ENCODE measurements at places on chromosomes 5 and 9. TPM values are rescaled to one million over a fixed set of nuclear protein-coding genes. Genes with fewer than 3 reads are reported as not detected.

The KIF24 gene
- total RNA-seq = 0.50 TPM

The ECM2 gene
- total RNA-seq = not detected

The N4BP3 gene
- 16.9 TPM for total RNA-seq

The GIN1 gene
- 3.3 TPM for total RNA-seq

The ZNF782 gene
- 10.1 TPM for total RNA-seq

The SHOC1 gene
- not detected for total RNA-seq

The TUT7 gene
- 84.7 TPM for total RNA-seq

DNA sequence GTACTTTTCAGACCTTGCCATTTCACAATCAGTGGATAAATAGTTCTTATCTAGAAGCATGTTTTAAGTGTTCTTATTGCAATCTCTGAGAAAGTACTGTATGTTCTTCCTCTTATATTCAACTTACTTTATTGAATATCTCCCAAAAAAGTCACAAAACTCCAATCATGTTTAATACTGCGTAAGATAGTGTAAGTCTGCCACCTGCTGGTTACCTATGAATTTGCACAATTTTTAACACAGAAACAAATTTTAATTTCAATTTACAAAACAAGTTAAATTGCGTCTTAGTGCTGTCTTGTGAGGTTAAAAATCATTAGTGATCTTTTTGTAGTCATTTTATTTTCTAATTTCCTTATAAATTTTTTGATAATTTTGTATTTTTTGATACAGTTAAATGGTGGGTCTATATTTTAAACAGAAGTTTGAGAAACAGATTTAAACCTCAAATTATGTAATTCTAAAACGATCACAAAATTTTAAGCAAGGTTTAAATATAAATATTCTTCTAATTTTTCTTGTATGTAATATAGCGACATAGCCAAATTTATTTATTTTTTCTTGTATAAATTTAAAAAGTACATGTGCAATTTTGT, 115.8 kb downstream of the EMB start:
- DNase-seq = peak; percentile 61
- H3K27ac ChIP-seq = no peak overlapping the region
- no peak overlapping the region for H3K4me3 ChIP-seq
- H3K36me3 ChIP-seq = no peaks in the 10 kb centered on the region
- H3K4me1 ChIP-seq = peaks cover 3% of the 10 kb centered on the region
- no peaks in the 10 kb centered on the region for H3K27me3 ChIP-seq

DNA sequence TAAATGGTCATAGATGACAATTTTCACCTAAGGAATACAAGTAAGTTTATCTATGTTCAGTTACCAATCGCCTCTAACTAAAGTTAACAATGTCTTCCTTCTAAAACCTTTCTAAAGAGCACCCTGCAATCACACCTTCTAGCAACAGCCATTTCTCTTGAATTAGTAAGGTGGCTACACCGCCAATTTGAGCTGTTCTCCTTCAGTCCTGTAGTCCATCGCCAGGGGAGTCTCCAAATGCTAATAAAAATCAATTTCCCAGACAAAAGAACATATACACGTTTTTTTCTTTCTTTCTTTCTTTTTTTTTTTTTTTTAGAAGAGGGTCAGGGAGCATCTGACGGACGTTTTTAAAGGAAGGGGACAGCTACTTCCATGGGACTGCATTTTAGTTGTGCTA, 729 bp upstream of the RORB start:
- H3K27me3 ChIP-seq = peaks cover 27% of the 10 kb centered on the region
- peaks cover 30% of the 10 kb centered on the region for H3K4me1 ChIP-seq
- H3K36me3 ChIP-seq = no peaks in the 10 kb centered on the region

DNA sequence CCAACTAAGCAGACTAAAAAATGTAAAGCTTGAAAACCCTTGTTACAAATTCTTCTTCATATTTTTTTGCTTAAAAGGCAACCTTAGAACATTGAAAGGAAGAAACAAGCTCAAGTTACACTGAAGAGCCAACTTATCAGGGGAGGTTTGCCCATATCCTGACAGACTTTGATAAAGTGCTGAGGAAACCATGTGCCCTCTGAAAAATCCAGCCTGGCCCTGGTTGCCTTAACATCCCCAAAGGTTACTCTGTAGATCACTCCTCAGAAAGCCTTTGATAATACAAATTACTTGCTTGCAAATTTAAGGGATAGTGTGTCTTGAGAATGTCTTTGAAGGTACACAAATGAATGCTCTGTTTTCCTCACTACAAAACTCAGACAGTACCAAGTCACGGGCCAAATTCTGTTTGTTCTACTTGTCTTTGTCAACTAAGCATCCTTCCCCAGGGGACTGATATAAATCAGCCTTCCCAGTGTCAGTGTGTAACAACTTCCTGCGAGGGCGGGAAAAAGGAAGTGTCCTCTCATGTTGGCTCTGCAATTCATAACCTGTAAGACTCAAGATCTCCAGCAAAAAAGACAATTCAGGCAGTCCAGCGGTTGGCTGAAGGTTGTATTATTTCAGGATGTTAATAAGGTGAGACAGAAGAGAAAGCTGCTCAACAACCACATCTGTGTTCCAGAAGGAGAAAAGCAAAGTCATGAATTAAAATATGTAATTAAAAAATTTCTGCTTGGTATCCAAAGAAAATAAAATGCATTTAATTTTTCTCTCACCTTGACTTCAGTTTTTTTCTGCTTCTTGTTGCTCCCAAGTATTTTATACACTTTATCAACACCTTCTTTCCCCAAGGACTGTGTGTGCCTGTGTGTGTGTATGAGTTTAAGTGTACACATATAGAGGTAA, 199.9 kb downstream of the PIK3R1 start:
- no peak overlapping the region for H3K4me3 ChIP-seq
- H3K4me1 ChIP-seq = no peaks in the 10 kb centered on the region
- H3K27ac ChIP-seq = no peak overlapping the region
- DNase-seq = no peak
- no peaks in the 10 kb centered on the region for H3K27me3 ChIP-seq

- H3K4me1 ChIP-seq = no peaks in the 10 kb centered on the region
- no peaks in the 10 kb centered on the region for H3K36me3 ChIP-seq
- H3K27ac ChIP-seq = no peak overlapping the region
- no peaks in the 10 kb centered on the region for H3K27me3 ChIP-seq
- H3K4me3 ChIP-seq = no peak overlapping the region
Observed at GRCh38 chr5:19713740-19714139, 274.3 kb downstream of the CDH18 start.

GRCh38 chr5:72160959-72161358, 53.7 kb downstream of the MAP1B start:
- H3K4me1 ChIP-seq = no peaks in the 10 kb centered on the region
- H3K27ac ChIP-seq = no peak overlapping the region
- H3K27me3 ChIP-seq = no peaks in the 10 kb centered on the region
- no peak overlapping the region for H3K4me3 ChIP-seq
- DNase-seq = no peak

GRCh38 chr5:124961521-124961920, 215.1 kb upstream of the ZNF608 start:
- no peaks in the 10 kb centered on the region for H3K27me3 ChIP-seq
- H3K36me3 ChIP-seq = no peaks in the 10 kb centered on the region
- H3K4me3 ChIP-seq = no peak overlapping the region
- no peak overlapping the region for H3K27ac ChIP-seq
- peaks cover 19% of the 10 kb centered on the region for H3K4me1 ChIP-seq
- no peak for DNase-seq

- no peaks in the 10 kb centered on the region for H3K4me1 ChIP-seq
- H3K27ac ChIP-seq = no peak overlapping the region
- H3K36me3 ChIP-seq = no peaks in the 10 kb centered on the region
- H3K4me3 ChIP-seq = no peak overlapping the region
- DNase-seq = no peak
Observed at GRCh38 chr9:82651474-82651873, 411.5 kb downstream of the RASEF start.

GRCh38 chr5:9302218-9302617, 243.7 kb downstream of the SEMA5A start:
- DNase-seq = no peak
- no peaks in the 10 kb centered on the region for H3K36me3 ChIP-seq
- no peak overlapping the region for H3K4me3 ChIP-seq
- H3K27me3 ChIP-seq = no peaks in the 10 kb centered on the region
- H3K27ac ChIP-seq = no peak overlapping the region

- DNase-seq = no peak
- H3K4me1 ChIP-seq = no peaks in the 10 kb centered on the region
- no peak overlapping the region for H3K4me3 ChIP-seq
- no peak overlapping the region for H3K27ac ChIP-seq
Observed at GRCh38 chr9:20559231-20559890, 62.9 kb downstream of the MLLT3 start.

DNA sequence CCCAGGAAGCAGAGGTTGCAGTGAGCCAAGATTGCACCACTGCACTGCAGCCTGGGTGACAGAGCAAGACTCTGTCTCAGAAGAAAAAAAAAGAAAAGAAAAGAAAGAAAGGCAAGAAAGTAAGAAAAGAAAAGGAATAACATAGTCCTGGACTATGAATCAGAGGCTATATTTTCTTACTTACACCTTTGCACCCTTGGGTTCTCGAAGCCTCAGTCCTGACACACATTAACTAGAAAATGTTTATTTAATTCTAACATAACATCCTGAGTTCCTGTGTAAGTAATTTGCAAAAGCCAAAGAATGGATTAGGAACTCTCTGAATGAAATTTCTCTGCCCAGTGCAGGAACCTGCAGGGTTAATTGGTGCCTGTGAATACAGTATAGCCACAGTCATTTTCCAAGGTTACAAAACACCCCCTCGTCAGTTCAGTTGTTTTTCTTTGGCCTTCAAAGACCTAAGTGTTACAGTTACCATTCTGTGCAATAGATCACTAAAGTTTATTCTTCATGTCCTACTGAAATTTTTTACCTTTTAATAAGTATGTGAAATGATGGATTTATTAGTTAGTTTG, 147.6 kb downstream of the SV2C start:
- H3K36me3 ChIP-seq = no peaks in the 10 kb centered on the region
- no peaks in the 10 kb centered on the region for H3K4me1 ChIP-seq
- H3K27me3 ChIP-seq = no peaks in the 10 kb centered on the region
- H3K27ac ChIP-seq = no peak overlapping the region
- no peak for DNase-seq

- H3K27me3 ChIP-seq = no peaks in the 10 kb centered on the region
- no peaks in the 10 kb centered on the region for H3K36me3 ChIP-seq
- H3K4me1 ChIP-seq = no peaks in the 10 kb centered on the region
- DNase-seq = no peak
- no peak overlapping the region for H3K27ac ChIP-seq
Observed at GRCh38 chr5:11010429-11011210, 249.6 kb upstream of the DAP start.

- DNase-seq = no peak
- H3K27me3 ChIP-seq = no peaks in the 10 kb centered on the region
- H3K4me3 ChIP-seq = no peak overlapping the region
- no peaks in the 10 kb centered on the region for H3K4me1 ChIP-seq
Observed at GRCh38 chr5:135821802-135822201, 12.7 kb upstream of the SLC25A48 start.
